ENCODE measurements at places on chromosomes 1 and 21. TPM values are rescaled to one million over a fixed set of nuclear protein-coding genes. Genes with fewer than 3 reads are reported as not detected.

DNA sequence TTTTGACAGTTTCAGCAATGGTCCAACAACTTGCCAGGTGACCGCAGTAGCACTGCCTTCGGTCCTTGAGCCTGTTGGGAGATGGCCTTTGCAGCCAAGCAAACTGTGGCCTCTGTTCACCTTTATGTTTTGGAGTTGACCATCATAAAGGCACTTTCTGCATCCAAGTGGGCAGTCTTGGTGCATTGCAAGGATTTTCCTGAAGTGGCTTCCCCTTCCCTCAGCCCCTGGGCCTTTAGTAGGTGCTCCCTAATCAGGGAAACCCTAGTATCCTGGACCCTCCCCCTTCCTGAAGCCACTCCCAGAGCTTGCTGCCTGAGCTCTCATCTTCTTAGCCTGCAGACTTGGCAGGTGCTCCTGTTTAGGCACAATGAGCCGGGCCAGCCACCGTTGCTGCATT is 140.2 kb downstream of the TRABD2B start:
- no peak for DNase-seq

DNA sequence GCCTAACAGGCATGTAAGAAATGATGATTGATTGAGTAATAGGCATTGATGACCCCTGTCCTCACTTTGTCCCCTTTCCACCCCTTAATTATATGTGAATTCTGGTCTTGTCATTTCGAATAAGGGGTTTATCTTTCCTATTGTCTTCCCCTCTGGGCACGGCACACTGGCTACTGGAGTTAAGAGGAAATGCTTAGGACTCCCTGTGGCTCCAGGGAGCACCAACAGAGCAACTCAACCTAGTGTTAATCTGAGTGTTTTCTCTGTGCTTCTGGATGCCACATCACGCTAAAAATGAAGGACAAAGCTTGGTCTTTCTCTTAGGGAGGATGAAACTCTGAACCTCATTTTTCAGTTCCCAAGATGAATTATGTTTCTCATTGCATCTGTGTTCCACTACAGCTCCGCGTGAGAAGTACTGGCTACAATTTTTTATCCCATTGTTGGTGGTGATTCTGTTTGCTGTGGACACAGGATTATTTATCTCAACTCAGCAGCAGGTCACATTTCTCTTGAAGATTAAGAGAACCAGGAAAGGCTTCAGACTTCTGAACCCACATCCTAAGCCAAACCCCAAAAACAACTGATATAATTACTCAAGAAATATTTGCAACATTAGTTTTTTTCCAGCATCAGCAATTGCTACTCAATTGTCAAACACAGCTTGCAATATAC is 5.3 kb downstream of the FCER1A start:
- no peak for DNase-seq

GRCh38 chr1:26690157-26690556 is 5.7 kb upstream of the ARID1A start:
- DNase-seq = no peak

DNA sequence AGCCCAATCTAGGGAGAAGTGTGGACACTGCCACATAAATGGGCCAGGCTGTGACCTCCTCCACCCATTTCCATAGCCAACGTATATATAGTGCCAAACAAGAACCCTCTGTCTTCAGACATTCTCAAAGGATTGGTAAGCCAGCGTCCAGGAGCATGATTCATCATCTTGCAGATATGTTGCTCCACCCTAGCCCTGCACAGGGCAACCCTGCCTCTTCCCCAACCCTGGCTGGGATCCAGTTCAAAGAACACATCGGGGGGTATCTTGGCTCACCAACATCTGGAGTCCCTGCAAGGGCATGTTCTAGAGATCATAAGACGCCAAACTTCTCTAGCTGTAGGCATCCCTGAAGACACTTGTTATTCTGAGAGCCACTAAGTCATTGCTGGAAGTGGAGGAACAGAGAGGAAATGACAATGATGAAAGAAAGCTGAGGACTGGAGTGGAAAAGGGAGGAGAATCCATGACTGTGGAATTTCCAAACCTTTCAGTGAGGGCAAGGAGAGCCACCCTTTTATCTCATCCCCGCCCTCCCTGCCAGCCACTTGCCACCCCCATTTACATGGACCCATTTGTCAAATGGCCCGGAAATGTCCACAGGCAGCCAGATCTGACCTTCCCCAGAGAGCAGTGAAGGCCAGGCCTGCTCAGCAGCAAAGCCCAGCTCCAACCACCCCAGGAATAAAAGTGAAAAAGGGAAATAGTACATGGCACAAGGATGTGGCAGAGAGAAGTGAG is 144.1 kb upstream of the CTTNBP2NL start:
- DNase-seq = no peak

DNA sequence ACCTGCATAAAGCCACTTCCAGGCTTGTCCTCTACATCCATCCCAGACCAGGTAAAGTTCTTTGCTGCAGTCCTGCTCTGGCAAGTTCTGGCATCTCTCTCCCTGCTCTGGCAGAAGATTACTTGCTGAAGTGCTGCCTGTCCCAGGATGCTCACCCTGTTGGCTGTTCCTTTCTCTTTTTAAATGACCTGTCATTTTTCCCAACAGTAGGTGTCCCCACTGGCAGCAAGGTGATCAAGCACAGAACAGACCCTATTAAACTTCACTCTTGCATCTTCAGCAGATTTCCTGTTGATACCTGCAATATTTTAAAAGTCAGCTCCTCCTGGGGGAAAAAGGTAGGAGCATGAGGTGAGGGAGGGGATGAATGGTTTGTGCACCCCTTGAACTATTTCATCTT is 332.6 kb downstream of the PBX1 start:
- no peak for DNase-seq

DNA sequence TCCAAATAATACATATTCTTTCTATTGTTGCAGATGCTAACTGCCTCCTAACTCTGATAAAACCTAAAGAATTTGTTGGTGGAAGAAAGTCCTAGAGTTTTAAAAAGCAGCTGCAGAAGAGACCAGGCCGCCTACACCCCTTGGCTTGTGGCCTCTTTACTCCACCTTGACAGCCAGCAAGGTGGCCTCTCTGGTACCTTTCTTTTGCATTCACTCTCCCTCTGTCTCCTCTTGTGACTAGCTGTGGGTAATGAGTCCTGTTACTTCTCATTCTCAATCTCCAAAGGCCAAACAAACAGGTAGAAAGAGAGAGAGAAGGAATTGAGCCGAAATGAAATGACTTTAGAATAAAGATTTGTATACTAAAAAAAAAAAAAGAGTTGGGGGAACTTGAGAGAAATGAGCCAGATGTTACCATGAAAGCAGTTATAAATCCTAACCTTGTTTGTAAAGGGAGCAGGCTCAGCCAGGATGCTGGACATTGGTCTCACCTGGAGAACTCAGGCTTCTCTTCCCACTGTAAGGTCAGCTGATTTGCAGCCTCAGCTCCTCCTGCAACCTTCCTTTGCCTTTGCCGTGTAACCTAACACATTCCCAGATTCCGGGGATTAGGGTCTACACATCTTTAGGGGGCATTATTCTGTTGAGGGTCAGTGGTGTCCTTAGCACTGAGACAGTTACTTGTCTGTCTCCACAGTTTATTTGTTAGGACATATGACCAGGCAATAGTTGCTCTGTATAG is 164.1 kb upstream of the IRF2BP2 start:
- no peak for DNase-seq

DNA sequence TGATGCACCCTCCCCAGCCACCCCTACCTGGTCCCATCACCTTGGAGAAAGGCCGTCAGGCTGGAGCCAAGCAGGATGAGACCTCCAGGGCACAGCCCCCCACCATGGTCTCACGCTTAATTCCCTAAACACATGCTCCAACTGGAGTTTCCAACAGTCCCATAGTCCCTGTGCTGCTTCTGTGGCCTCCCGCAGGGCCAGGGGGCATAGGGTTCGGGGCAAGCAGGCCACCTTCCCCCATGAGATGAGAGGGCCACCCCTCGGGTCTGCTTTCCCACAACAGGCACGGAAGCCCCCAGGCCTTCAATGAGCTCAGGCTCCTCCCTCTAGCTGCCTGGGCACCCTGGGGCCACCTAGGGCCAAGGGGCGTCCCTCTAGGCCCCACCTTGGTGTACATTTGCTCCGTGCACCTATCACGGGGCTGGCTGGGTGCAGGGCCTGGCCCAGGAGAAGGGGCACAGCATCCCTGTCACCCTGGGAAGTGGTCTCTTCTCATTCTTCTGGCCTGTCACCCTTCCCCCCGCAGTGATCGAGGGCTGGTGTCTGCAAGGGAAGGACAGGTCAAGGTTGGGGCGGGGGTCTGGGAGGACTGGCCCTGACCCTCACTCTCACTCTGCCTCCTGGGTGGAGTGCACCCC is 42.4 kb downstream of the TRIM11 start:
- no peak for DNase-seq

- no peak for DNase-seq
Measured at GRCh38 chr1:94892604-94893254, 34.2 kb downstream of the CNN3 start.

DNA sequence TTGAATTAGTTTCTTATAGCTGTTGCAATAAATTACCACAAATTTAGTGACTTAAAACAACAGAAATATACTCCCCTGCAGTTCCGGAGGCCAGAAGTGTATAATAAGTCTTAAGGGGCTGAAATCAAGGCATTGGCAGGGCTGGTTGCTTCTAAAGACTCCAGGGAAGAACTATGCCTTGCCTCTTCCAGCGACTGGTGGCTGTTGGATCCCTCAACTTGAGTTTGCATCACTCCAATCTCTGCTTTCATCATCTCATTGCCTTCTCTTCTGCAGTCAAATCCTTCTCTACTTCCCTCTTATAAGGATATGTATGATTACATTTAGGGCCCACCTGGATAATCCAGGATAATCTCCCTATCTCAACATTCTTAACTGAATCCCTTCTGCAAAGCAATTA is 19.1 kb upstream of the MED18 start:
- DNase-seq = no peak

DNA sequence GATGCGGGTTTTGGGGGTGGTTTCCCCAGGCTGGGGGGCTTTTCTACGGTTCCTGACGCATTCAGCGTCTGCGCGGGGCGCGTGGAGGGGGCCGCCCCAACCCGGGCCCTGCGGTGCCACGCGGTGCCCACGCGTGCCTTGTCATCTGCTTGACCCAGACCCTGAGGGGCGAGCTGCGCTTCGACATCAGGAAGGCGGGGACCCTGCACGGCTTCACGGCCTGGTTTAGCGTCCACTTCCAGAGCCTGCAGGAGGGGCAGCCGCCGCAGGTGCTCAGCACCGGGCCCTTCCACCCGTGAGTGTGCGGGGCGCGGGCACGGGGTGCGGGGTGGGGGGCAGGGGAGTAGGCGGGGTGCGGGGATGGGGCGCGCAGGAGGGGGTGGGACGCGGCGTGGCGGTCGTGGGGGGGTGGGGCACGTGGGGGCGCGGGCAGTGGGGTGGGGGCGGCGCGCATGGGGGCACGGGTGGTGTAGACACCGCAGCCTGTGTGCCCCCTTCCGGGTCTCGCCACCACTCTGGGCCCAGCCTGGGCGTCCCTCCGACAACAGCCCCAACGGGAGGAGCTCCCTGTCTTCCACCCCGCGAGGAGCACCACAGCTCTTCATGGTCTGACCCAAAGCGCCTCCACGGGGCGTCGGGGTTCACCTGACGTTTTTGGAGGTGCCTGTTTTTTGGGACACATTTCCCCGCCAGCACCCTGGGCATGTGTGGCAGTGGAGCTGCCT is 26.3 kb downstream of the PRMT2 start:
- no peak for DNase-seq

- no peak for DNase-seq
Measured at GRCh38 chr1:40789661-40790430, 6.3 kb downstream of the KCNQ4 start.

DNA sequence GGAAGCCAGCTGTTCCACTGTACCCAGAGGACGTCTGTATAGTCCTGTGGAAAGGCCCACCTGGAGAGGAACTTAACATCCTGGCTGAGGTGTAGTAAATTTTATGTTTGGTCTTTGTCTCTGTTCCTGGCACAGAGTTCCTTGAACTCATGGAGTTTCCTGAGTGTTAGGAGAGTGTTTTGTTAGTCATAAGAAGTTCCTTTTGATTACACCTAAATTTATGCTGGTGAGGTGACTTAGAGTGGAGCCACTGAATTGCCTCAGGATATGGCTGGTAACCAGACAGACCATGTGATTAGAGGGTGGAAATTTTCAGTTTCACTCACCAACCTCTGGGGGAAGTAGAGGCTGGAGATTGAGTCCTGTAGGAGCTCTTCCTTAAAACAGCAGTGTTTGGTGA is 57.9 kb downstream of the RASAL2 start:
- no peak for DNase-seq

GRCh38 chr1:19308509-19308907 is 3.4 kb downstream of the AKR7A2 start:
- DNase-seq = no peak

- DNase-seq = no peak
Measured at GRCh38 chr1:60872426-60873054, 209.8 kb upstream of the NFIA start.

- DNase-seq = no peak
Measured at GRCh38 chr1:246794828-246795671, 70.8 kb downstream of the SCCPDH start.

DNA sequence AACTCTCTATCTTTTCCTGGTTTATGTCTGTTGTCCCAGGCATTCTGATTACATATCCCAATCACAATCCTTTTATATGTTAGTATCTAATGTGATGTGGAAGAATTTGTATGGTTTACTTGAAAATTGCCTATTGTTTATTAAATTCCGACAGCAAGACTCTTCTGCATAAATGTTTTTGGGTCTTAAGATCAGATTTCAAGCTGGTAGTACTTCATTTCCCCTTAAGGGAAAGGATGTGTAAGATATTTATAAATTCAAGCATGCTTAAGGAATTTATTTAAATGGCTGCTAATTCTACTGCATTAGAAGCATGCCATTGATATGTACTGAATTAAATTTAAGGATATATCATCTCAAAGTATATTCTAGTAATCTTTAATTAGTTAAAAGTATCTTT is 20.4 kb upstream of the GPR88 start:
- DNase-seq = no peak

- no peak for DNase-seq
Measured at GRCh38 chr1:111743679-111744101, 4.5 kb upstream of the INKA2 start.

- no peak for DNase-seq
Measured at GRCh38 chr1:165907256-165907857, 79.9 kb downstream of the UCK2 start.

GRCh38 chr1:32715901-32716311 is 13.3 kb upstream of the SYNC start:
- no peak for DNase-seq

GRCh38 chr1:245679821-245680780 is 525.3 kb downstream of the KIF26B start:
- no peak for DNase-seq

GRCh38 chr1:15489052-15489736 is 13.3 kb downstream of the CELA2B start:
- no peak for DNase-seq

The KRTAP10-10 gene
- not detected for polyA plus RNA-seq

The SNX7 gene
- 23.6 TPM for polyA plus RNA-seq

The DNAJB4 gene
- 87.0 TPM for polyA plus RNA-seq

The NCAM2 gene
- polyA plus RNA-seq = 4.8 TPM

The CRP gene
- not detected for polyA plus RNA-seq

The CA6 gene
- not detected for polyA plus RNA-seq

The FOXE3 gene
- 0.06 TPM for polyA plus RNA-seq

The CFAP107 gene
- 0.99 TPM for polyA plus RNA-seq

The SDHB gene
- polyA plus RNA-seq = 95.5 TPM

The IVL gene
- not detected for polyA plus RNA-seq

Measured in forelimb muscle (tissue), 1 donor.